ENCODE measurements at places on chromosomes 12 and 14.

DNA sequence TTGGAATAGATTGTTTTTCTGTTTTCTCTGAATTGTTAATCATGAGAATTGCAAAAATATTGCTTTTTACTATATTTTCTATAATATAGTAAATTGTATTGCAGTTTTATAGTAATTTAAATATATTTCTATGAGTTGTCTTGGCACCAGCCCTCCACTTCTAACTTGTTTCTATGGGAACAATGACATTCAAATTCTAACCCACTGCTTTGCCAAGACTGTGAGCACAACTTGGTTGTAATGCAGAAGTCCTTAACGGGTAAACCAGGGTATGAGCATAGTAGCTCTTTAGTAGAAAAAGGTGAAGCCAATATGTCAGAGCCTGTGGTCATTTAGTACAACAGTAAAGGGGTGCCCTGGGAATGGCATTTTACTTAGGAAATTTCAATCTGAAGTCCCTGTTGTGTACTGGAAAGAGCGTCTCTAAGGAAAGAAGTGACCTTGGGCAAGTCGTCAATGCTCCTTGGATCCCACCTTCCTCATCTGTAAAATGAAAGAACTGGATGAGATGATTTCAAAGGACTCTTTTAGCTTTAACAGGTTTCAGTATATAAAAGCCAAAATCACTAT is 283.3 kb downstream of the ATP23 start:
- DNase-seq, result no peak

- no peak for DNase-seq
These were observed 13.7 kb downstream of the MYBPC1 start for GRCh38 chr12:101608301-101609133.

DNA sequence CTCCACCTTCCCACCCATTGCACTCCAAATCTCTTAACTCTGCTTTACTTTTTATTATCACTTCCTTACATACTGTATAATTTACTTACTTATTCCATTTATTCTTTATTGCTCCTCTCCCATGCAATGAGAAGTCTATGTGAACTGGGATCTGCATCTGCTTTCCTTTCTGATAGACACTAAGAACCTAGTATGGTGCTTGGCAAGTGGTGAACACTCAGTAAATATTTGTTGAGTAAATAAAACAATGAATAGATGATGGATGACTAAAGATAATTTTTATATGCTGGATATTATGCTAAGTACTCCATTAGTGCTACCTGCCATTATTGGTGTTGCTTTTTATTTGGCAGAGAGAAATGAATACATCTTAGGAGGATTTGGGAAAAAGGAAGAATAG is 151.0 kb downstream of the TPH2 start:
- DNase-seq, result no peak

DNA sequence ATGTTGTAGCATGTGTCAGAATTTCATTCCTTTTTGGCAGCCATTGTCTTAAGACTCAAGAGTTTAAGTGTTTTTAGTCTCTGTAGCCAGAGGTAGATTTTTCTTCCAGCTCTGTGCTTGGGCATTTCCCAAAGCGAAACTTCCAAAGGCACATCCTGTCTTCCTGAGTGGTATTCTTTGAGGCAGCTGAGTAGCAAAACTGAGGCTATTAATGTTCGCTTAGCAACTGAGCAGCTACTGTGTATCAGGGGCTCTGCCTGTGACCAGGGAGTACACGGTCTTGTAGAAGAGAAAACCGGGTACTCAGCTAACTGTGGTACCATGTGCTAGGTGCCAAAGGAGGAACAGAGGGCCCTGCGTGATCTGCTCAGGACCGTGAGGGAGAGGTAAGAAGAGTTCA is 52.0 kb downstream of the ETV6 start:
- DNase-seq, result no peak

DNA sequence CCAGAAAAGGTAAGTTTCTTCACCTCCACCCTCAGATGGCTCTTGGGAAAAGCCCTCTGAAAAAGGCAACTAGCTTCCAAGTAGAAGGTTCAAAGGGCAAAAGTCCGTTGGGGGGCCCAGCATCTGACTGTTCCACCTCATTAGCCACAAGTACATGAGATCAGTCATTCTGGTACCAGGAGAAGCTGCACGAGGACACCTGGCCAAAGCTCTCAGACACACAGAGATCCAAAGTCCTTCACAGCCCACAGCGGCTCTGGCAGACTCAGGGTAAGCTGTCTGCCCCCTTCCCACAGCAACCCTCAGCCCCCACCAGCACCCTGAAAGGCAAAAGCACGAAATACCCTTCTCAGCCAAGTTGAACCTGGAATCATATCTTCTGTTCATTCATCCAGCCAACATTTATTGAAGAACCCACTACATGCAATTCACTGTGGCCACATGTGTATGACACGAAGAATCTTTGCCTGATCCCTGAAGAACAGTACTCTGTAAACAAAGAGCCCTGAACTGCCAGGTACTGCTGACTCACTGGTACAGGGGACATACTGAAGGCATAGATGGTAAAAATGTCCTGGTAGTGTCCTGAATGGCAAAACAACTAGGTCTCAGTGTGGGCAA is 19.0 kb downstream of the SLC7A7 start:
- no peak for DNase-seq

- no peak for DNase-seq
These were observed 188.2 kb upstream of the DYRK2 start for GRCh38 chr12:67460388-67460787.

GRCh38 chr12:54977857-54978256 is 6.7 kb downstream of the TESPA1 start:
- DNase-seq, result peak; percentile 45

- no peak for DNase-seq
These were observed 551.4 kb downstream of the PRKD1 start for GRCh38 chr14:29376237-29376636.

DNA sequence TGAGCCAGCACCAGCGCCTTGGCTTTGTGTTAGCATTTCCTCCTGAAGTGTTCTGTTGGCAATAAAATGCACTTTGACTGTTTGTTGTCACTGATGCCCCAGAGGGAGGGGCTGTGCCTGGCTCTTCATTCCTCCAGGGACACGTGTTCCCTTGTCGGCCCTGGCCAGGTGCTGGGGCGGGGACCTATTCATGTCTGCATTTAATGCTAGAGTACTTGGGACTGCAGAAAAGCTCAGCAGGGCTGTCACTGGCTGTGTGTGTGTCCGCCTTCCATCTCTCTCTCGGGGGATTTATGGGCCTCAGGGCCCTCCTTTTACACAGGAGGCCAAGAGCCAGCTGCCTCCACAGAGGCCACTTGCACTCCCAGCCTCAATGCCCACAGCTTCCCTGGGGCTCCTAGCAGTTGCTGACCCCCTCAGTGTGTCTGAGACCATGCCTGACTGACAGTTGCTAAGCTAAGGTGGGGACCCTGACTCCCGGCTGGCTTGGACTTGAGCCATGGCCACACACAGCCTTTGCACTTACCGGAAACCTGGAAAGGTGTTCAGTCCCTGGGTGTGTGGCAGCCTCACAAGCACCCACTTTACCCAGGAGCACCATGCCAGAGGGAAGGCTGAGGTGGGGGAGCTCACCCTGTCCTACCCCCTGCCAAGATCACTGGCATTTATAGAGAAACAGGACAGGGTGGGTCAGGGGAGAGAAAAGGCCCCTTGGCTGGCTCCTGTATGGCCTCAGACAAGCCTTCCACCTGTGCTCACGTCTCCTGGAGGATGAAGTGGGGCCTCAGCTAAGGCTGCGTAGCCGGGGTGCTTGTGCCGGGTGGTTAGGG is 27.8 kb downstream of the HIP1R start:
- no peak for DNase-seq

- no peak for DNase-seq
These were observed 11.7 kb upstream of the CCDC177 start for GRCh38 chr14:69586404-69586803.

DNA sequence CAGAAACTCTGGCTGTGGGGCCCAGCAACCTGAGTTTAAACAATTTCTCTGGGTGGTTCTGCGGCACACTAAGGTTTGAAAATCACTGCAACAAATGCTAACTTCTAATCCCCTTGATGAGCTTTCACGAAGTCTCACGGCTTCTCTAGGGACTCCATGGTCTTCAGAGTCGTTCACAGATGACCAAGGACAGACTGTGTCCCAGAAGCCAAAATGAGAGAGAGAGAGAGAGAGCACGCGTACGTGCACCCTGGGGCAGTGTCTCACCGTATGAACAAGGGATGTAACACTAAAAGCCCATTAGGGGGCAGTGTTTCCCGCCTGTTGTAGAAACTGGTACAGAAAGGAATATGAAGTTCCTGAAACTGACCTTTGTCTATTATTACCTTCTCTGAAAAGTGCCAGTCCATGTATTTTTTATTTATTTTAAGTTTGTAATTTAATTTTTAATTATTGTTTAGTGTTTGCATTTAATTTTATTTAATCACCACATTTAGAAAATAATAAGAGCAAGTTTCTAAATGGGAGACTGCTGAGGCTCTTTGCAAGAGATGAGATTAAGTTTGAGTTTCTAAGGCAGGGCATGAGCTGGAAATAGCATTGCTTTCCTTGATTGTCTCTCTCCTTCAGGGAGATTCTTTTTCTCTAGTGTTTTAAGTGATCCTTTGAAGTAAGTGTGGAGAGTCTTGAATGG is 3.4 kb downstream of the APOLD1 start:
- peak; percentile 78 for DNase-seq

DNA sequence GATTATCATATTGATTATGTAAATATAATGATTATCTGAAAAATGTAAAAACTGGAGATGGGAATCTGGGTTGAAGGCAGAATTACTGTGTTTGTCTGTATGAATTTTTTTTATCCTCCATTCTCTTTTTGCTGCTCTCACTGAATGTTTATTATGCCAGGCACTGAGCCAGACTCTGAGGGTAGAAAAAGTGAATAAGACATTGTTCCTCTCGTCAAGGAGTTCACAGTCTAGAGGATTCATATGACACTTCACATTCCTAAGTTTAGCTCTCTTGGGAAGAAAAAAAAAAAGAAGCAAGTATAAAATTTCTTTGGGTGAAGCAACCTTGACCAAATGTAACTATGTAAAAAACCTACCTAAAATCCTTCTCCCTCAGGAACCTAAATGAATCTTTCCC is 120.9 kb upstream of the LMO3 start:
- DNase-seq, result no peak

GRCh38 chr12:58099476-58099875 is 158.1 kb downstream of the ATP23 start:
- DNase-seq, result no peak

GRCh38 chr14:99928963-99929362 is 135.8 kb downstream of the EML1 start:
- no peak for DNase-seq

DNA sequence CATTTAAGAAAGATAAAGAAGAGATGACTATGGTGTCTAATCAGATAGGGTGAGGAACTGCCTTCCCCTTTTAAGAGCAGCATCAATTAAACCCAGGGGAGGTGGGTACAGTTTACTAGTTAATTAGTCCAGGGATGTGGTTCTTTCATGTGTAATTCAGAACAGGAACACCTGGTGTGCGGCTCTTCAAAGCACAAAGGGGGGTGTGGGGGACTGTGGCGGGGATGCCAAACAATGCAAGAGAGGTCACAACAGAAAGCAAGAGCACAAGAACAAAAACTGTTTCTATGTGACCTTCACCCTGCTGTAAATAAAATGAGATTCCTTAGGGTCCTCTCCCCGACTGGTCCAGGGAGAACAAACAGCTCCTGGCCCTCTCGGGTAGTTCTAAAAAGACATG is 183.9 kb upstream of the SOX5 start:
- no peak for DNase-seq

DNA sequence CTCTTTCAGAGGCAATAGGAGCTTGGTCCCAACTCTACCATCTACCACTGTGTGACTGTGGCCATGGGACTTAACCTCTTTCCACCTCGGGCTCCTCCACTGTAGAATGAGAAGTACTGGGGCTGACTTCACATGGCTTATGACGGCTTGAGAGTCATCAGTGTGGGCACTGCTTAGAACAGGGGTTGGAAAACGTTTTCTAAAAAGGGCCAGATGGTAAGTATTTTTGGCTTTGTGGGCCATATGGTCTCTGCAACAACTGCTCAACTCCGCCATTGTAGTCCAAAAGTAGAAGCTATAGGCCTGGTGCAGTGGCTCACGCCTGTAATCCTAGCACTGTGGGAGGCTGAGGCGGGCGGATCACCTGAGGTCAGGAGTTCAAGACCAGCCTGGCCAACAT is 69.2 kb upstream of the LTA4H start:
- DNase-seq, result no peak

- DNase-seq, result no peak
These were observed 19.8 kb downstream of the ALDH6A1 start for GRCh38 chr14:74064426-74064825.

GRCh38 chr12:52873832-52874572 is 25.2 kb upstream of the KRT78 start:
- DNase-seq, result peak; percentile 22

- DNase-seq, result no peak
These were observed 35.1 kb downstream of the CCNK start for GRCh38 chr14:99516156-99516870.

DNA sequence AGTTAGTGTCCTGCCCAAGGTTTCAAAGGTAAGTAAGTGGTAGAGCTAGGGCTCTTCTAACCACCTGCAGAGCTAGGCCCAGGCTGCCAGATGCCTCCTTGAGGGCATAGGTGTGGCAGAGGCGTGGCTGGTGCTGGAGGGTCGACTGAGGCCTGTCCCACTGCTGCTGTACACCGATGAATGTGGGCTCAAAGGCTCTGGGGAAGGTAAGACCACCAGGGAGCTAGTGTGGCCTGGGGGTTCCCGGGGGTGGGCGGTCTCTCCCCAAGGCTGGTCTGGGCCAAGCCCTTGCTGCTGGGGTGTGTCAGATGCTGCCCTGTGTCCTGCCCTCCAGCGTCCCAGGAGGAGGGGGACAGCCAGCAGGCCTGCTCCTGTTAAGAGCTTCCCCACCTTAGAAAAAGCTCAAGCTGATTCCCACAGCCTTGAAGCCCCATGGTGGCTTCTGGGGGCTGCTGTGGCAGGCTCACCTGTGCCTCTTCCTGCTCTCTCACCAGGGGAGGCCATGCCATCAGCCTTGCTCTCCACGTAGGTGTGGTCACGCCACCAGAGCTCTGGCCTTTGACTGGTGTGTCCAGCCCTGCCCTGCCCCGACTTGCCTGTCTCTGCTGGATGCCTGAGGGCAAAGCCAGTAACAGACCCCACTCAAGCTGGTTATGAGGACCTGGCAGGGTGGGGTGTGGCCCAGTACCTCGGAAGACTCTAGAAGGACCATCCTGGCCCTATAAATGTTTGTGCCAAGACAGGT is 36.8 kb downstream of the SH2B3 start:
- no peak for DNase-seq

- no peak for DNase-seq
These were observed 118.0 kb upstream of the TMEM260 start for GRCh38 chr14:56461276-56462275.

- peak; percentile 68 for DNase-seq
These were observed 1.3 kb downstream of the BAZ2A start for GRCh38 chr12:56628671-56629458.

- peak; percentile 16 for DNase-seq
These were observed 13.1 kb downstream of the CFAP54 start for GRCh38 chr12:96502477-96502876.

Measured in CD4-positive, alpha-beta T cell treated with Interleukin-6 at 100 ng/mL for 8 hours (primary cell).